ENCODE measurements at places on chromosomes 16 and 17. TPM values are rescaled to one million over a fixed set of nuclear protein-coding genes. Genes with fewer than 3 reads are reported as not detected.

DNA sequence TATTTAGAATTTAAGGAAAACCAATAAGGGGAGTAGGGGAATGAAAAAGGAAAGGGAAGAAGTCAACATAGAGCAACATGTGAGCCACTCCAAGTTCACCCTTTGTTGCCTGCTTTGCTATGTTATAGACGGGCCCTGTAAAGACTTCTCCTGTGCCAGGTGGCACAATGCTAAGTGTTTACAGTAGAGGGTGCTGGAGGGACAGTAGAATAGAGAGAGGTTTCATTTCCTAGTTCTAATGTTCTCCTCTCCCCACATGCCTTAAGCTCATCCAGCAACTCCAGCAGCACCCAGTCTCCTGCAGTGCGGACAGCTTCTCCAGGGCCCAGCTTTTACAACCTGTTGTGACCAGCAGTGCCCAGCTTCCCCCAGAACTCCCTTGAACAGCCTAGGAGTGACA is 468.0 kb downstream of the HS3ST3B1 start:
- no peak for DNase-seq

DNA sequence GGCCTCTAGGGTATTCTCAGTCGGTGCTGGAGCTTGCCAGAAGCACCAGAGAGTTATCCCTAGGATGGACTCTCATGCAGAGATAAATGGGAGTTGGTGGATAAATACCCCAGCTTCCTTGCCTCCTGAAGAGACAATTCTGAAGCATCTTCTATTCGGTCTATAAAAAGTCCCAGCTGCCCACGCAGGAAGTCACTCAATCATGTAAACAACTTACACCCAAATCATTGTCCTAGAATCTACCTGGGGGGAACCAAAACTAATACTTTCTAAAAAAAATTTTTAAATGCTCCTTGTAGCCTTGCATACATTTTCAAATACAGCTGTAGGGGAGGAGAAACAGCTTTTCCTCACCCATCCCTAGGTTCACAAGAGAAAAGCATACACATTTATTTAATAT is 66.6 kb upstream of the ELAC2 start:
- no peak for DNase-seq

Gene ACSM3
- 30.6 TPM for total RNA-seq

Gene EIF1
- total RNA-seq: 1,012 TPM

Gene CPNE2
- 19.8 TPM for total RNA-seq

Gene ARHGAP27
- 100 TPM for total RNA-seq

Gene DGKE
- 15.4 TPM for total RNA-seq
